HFFc6 (cell line): ENCODE measurements at places on chromosomes 13 and 19.

DNA sequence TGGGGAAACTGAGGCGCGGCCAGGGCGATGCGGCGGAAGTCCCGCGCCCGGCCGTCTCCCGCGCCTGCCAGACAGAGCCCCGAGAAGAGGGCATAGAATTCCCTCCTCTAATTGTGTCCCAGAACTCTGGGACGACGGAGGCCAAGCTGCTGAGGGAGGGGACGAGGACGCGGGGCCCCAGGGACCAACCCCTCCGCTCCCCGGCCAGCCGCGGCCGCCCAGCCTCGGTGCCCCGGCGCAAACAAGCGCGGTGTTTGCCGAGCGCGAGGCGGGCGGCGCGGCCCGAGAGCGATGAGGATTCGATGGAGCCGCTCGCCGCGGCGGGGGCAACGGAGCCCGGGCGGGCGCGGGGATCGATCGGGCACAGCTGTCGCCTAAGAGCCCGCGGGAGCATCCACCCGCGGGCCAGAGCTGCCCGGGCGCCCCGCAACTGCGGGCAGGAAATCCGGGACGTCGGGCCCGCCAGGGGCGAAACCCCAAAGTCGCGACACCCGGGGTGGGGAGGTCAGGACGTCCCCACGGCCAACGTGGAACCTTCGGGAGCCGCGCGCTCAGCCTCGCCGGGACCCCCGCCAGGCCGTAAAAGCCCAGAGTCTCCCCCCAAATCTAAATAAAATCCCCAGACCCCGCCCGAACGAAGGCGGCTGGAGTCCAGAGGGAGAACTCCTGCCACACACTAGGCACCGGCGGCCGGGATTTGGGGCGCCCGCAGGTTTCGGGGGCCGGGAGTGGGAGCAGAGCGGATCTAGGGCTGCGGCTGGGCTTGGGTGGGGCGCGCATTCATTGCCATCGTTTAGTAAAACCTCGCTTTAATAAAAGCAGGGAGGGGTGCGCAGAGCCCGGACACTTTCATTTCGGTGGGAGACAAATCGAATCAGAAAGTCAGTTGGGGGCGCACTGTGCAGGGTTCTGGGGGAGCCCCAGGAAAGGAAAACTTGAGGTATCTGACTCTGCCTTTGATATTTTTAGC, 3.6 kb upstream of the ONECUT3 start:
- no peak for DNase-seq

DNA sequence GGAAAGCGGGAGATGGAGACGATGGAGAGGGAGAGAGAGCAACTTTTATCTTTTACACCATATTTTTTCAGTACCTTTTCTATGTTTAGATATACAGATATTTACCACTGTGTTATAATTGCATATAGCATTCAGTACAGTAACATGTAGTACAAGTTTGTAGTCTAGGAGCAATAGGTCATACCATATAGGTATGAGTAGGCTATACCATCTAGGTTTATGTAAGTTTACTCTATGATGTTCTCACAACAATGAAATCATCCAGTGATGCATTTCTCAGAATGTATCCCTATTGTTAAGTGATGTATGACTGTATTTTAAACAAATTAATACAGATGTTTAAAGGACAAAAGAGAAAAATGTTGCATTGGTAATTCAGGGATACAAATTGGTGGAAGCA, 136.1 kb downstream of the PDS5B start:
- DNase-seq = no peak

- no peak for DNase-seq
Observed at GRCh38 chr19:43781630-43782310, 997 bp upstream of the KCNN4 start.

GRCh38 chr19:15935167-15935702, 906 bp upstream of the CYP4F11 start:
- no peak for DNase-seq

DNA sequence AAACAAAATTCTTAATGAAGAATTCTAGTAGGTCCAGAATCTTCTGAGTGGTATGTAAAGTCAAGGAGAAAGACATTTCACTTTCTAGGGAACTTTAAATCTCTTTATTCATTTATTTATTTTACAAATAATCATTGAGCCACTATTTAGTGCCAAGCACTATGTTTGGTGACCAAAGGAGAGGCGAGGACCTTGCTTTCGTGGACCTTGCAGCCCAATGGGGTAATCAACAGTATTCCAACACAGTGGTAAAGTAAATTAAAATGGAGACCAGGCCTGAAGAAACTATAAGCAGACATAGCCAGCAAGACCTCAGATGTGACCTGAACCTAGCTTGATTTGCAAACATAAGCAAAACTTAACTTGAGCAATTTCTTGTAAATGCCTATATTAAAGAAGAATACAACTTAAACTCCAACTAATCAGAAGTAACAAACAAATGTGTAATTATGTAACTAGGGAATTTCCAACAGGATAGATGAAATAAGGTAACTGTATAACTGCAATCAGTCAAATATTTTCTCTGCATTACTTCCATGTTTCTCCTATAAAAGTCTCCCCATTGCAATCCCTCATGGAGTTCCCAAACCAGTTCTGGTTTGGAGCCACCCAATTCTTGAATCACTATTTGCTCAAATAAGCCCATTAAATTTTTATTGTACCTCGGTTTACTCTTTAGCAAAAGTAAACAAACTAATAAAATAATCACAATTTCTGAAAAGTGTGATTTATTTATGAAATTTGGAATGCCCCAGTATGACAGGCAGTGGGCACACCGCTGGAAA, 67.6 kb downstream of the MBNL2 start:
- no peak for DNase-seq

DNA sequence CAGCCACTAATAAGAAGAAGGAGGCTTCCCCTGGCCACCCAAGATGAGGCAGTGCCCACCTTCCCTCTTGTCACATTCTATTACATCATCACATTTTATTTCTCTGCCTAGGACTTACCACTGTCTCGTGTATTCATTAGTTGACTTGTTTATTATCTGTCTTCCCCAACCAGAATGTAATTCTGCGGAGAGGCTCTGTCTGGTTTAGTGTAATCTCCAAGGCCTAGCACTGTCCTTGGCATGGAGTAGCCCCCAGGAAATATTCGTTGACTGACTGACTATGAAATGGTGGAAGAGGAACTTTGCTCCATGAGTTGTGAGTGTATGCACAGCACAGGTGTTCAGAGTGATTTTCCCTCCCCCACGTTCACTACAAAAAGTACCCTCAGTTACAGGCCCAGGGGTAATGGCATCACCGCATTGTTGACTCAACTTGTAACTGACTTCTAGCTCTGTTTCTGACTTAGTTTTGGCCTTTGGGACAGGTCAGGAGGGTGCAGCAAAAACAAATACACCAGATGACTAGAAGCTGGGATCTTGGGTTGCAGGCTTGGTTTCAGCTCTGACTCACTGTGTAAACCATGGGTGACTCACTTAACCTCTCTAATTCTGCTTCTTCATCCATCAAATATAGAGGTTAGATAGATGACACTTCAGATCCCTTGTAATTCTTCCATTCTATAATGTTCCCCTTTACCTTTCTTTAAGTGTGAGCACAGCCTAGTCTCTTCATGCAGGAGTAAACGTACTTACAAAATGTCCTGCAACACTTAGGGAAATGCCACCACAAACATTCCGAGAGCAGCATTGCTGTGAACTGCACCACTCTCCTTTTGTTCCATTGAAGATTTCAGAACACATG, 229.7 kb downstream of the KCNRG start:
- peak; percentile 64 for DNase-seq

DNA sequence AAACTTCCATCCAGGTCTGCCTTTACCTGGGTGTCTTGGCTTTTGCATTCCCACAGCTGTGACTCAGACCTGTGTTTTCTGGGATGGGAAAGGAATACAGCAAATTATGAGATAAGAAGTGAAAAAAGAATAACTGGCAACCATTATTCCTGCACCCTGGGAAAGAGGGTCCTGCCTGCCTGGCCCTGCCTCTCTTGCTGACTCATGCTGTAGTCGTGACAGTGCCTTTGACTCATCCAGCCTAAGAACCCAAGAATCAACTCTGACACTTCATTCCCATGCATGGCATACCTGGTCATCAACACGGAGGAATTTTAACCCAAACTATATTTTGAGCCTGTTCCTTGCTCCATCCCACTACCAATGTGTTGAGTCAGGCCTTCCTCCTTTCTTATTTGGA, 185.4 kb upstream of the SERP2 start:
- DNase-seq = peak; percentile 42

DNA sequence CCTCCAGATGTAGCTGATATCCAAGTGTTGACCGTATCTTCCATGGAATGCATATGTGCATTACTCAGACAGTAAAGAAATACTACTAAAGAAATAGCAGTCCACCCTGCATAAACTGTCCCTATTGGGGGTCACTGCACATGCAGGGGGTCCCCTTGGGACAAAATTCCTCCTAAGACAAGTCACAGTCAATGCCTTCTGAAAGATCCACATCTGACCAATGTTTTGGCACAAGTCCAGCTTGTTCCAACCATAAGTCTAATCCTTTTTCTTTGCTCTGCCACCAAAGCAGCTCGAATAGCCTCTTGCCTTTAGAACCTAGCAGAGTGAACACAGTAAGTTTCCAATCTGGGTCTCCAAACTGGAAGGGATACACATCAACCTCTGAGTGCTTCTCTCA, 87.9 kb downstream of the DIAPH3 start:
- no peak for DNase-seq

- no peak for DNase-seq
Observed at GRCh38 chr13:113155201-113155600, 3.2 kb upstream of the PROZ start.

GRCh38 chr19:29587518-29587986, 18.5 kb upstream of the POP4 start:
- peak; percentile 77 for DNase-seq

DNA sequence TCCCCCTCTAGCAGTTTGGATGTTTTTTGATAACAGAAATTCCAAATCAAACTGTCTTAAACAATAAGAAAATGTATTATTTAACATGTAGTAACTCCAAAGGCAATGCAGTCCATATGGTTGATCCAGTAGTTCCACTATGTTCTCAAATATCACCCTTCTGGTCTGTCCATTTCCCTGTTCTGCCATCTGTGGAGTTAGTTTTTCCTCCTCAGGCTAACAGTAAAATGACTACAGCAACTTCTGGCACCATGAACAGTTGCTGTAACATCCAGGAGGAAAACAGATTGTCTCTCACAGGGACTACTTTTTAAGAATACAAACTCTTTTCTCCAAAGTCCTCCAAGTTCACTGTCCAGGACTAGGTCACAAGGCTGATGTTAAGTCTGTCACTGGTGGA, 455.4 kb downstream of the FGF14 start:
- DNase-seq = no peak

DNA sequence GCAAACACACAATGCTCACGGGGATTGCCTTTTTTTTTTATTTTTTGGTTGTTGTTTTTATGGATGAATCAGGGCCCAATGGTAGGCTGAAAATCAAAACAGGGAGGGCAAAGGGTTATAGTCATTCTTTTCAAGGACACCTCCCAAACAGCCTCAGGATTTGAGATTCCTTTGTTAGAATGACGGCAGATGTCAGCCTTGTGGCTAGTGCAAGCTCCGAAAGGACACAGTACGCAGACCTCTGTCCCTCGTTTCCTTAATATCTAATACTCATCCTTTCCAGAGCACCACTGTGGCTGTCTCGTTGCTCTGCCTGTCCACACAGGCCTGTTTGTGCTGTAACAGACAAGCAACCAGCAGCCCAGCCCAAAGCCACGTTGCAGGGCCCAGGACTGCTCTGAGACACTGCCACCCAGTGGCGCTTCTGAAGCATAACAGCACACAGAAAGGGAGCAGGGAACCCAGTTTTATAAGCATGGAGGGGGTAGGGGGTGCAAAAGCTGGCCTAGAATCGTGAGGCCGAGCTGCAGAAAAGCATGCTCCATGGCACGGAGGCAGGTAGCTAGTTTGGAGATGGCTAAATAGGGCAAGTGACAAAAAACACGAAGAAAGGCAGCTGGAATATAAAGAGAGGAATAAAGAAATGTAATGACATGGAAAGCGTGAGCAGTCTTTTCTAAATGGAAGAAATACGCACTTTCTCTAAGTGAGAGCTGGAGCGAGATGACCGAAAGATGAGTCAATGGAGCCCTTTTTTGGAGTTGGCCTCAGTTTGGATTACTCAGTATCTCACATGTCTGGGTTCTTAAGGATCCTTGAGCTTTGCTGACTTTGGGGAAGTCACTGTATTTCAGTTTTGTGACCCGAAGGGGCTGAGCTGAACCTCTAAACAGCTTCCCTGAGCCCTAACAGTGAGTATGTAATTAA, 40.7 kb upstream of the MEDAG start:
- DNase-seq = peak; percentile 86

DNA sequence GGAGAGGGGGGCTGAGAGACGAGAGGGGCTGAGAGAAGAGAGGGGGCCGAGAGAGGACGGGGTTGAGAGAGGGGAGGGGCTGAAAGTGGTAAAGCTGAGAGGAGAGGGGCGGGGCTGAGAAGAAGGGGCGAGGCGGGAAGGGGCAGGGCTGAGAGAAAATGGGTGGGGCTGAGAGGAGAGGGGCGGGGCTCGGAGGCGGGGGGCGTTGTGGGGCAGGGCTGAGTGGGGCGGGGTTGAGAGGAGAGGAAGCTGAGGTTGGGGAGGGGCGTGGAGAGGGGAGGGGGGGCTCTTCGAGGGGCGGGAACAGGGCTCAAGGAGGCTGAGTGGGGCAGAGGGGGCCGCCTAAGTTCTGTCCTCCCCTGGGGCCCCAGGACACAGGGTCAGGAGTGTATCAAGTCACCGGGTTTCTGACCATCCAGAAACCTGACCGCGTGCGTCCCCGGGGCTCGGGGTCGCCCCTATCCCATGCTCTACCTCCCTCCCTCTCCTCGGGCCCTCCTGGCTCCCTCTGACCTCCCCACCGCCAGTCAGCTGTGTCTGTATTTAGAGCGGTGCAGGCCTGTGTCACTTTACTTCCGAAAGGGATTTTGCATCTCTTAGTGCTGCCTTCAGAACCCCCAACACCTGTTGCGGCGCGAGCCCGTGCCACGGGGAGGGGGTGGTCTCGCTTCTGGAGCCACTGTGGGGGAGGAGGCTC, 38.6 kb upstream of the SEMA6B start:
- DNase-seq = no peak

DNA sequence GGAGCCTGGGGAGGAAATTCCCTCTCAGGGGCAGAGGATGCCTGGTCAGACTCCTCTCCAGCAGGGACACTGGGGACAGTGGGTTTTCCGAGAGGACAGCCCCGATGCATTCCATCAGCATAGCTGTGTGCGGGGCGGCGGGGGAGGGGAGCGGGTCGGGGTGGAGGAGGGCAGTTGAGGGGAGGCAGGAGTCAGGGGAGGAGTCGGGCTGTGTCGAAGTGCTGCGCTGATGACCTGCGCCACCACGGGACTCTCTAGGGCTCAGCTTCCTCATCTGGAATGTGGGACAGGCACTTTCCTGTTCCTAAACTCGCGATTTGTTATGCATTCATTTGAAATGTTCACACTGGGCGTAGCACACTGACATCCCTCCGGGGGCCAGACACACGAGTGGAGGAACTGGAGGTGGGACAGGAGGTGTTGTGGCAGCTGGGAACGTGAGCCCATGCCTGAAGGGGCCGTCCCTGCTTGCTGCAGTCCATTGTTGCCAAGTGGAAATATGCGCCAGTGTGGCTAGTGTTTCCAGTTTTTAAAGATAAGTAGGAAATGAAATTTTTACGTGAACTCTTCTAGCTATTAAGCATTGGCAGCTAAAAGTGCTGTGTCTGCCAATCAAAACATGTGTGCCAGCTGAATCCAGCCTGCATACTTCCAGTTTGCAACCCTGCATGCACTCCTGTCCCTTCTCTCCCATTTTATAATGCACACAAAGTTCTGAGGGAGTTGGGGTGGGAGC, 43.3 kb downstream of the FLT1 start:
- no peak for DNase-seq
